PC-9 (cell line): ENCODE measurements at places on chromosomes 2 and 18. TPM values are rescaled to one million over a fixed set of nuclear protein-coding genes. Genes with fewer than 3 reads are reported as not detected.

LIPG gene
- total RNA-seq: 22.7 and 30.9 TPM in 2 replicates

MDH1B gene
- total RNA-seq: 2.7 and 4.1 TPM in 2 replicates

SERPINB12 gene
- total RNA-seq: not detected in 2 replicates

IDH1 gene
- total RNA-seq: 193 and 227 TPM in 2 replicates

HS1BP3 gene
- total RNA-seq: 16.2 and 18.0 TPM in 2 replicates

FRZB gene
- 0.15 TPM in 2 replicates for total RNA-seq

RBM45 gene
- 8.7 and 12.6 TPM in 2 replicates for total RNA-seq

ERFE gene
- total RNA-seq: 9.7 and 18.3 TPM in 2 replicates

NAT8 gene
- total RNA-seq: not detected in 2 replicates

IL1R1 gene
- 5.0 and 6.5 TPM in 2 replicates for total RNA-seq

IMP4 gene
- total RNA-seq: 76.8 and 82.6 TPM in 2 replicates

ASB18 gene
- total RNA-seq: 0.46 TPM in 1 of 2 replicates, not detected in the other

LOXL3 gene
- 3.1 and 5.0 TPM in 2 replicates for total RNA-seq

HNMT gene
- 16.6 TPM in 2 replicates for total RNA-seq

SLC11A1 gene
- total RNA-seq: 0.35 and 0.44 TPM in 2 replicates

EN1 gene
- total RNA-seq: not detected in 2 replicates

SULT1C2 gene
- total RNA-seq: 2.1 and 3.0 TPM in 2 replicates

RAB27B gene
- 9.9 and 12.7 TPM in 2 replicates for total RNA-seq

SLC38A11 gene
- total RNA-seq: not detected in 2 replicates

MYL1 gene
- not detected in 2 replicates for total RNA-seq

TLX2 gene
- total RNA-seq: 3.1 and 3.8 TPM in 2 replicates

RGPD4 gene
- total RNA-seq: not detected in 2 replicates

HOXD13 gene
- total RNA-seq: not detected in 2 replicates

YES1 gene
- 68.8 and 111 TPM in 2 replicates for total RNA-seq

MC4R gene
- not detected in 2 replicates for total RNA-seq

GALNT14 gene
- 2.4 and 3.1 TPM in 2 replicates for total RNA-seq

BOLL gene
- not detected in 2 replicates for total RNA-seq

SPHKAP gene
- not detected in 2 replicates for total RNA-seq

GPR17 gene
- total RNA-seq: not detected in 2 replicates

SCN3A gene
- not detected in 2 replicates for total RNA-seq

CCL20 gene
- total RNA-seq: not detected in 2 replicates

IL36G gene
- total RNA-seq: not detected in 2 replicates

LOXHD1 gene
- total RNA-seq: not detected in 2 replicates

TMSB10 gene
- 1,668 and 1,769 TPM in 2 replicates for total RNA-seq

ECEL1 gene
- total RNA-seq: not detected in 2 replicates

SPEG gene
- 46.8 and 55.8 TPM in 2 replicates for total RNA-seq

CRYGD gene
- not detected in 2 replicates for total RNA-seq

GALR1 gene
- total RNA-seq: not detected in 2 replicates

CCDC102B gene
- 1.9 and 2.3 TPM in 2 replicates for total RNA-seq

VIL1 gene
- total RNA-seq: not detected in 2 replicates

KCNE4 gene
- total RNA-seq: 0.11 TPM in 1 of 2 replicates, not detected in the other

SLC16A14 gene
- 0.57 and 1.4 TPM in 2 replicates for total RNA-seq

CPLX4 gene
- total RNA-seq: not detected in 2 replicates

TRIM54 gene
- 8.2 and 9.8 TPM in 2 replicates for total RNA-seq

MOCOS gene
- total RNA-seq: 22.7 and 30.4 TPM in 2 replicates

RESP18 gene
- not detected in 2 replicates for total RNA-seq

NLRC4 gene
- not detected in 2 replicates for total RNA-seq
